ENCODE measurements at places on chromosomes 3 and 15.

- DNase-seq, result no peak
Measured at GRCh38 chr3:63950698-63951097, 38.5 kb upstream of the SCAANT1 start.

DNA sequence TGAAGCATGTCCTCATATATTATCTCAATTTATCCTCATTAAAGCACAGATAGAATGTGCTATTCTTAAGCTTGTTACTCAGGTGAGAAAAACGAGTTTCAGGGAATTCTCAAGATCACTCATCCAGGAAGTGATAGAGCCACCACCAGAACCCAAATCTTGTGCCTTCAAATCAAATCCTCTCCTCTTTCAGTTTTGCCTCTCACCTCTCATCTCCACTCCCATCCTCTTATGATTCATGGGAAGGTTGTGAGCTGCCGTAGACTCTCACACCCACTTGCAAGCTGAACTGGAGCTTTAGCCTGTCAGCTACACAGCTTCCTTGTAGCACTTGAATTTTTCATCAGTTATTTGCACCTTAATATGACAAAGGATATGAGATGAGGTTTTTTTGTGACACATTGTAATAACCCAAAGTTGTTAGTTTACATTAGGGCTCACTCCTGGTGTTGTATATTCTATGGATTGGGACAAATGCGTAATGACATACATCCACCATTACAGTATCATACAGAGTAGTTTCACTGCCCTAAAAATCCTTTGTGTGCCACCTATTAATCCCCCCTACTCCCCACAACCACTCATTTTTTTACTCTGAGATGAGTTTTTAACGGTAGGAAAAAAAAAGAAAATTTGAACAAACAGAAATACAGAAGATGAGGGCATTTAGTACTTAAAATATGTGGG lies 25.7 kb downstream of the GPR15 start:
- DNase-seq, result no peak

DNA sequence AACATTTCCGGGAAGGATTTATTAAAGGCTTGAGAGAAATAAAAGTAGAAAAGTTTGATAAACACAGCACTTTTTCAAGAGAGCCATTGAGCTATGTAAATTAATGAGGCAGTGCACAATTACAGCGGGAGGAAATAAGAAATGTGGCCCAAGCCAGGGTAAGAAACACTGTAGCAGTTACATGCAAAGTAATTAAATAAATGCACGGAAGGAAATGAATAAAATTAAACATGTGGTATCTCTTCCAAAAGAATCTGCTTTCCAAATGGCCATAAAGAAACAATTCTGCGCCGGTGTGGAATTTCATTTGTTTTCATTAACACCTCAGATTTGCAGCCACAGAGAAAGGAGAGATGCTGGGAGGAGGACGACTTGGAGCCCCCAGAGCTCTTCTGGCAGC lies 35.3 kb downstream of the ZPLD1 start:
- no peak for DNase-seq

GRCh38 chr15:64438653-64439447 lies 21.5 kb upstream of the ZNF609 start:
- no peak for DNase-seq

- DNase-seq, result no peak
Measured at GRCh38 chr3:52907497-52907896, 10.1 kb upstream of the STIMATE start.

DNA sequence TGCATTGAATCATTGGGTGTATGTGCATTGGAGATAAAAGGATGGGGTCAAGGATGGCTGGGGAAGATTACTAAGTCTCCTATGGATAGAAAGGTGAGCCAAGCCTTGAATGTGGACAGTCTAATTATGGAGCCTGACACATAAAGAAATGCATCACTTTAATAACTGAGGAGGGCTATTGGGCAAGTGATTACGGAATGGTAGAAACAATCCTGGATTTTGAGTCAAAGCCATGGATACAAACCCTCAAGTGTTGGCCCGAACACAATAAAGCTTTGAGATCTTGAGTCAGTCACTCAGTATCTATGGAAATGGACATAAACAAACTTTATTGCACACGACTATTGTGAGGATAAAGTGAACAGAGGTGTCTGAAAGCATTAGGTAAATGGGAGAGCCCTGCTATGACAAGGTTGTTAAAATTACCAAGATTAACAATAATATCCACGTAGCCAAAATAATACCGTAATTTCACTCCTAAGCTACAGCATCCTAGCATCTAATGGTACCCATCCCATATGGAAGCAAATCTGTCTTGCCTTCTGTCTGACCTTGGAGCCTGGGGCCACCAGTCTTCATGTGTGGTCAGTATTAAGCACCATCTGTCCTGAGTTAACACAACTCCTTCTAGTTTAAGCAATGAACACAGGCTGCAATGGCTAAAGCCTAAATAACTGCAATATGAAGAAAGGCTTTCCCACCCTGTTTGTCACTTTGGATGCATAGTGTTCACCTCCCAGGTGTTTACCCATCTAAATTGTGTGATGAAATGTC lies 136.9 kb upstream of the PRICKLE2 start:
- no peak for DNase-seq

DNA sequence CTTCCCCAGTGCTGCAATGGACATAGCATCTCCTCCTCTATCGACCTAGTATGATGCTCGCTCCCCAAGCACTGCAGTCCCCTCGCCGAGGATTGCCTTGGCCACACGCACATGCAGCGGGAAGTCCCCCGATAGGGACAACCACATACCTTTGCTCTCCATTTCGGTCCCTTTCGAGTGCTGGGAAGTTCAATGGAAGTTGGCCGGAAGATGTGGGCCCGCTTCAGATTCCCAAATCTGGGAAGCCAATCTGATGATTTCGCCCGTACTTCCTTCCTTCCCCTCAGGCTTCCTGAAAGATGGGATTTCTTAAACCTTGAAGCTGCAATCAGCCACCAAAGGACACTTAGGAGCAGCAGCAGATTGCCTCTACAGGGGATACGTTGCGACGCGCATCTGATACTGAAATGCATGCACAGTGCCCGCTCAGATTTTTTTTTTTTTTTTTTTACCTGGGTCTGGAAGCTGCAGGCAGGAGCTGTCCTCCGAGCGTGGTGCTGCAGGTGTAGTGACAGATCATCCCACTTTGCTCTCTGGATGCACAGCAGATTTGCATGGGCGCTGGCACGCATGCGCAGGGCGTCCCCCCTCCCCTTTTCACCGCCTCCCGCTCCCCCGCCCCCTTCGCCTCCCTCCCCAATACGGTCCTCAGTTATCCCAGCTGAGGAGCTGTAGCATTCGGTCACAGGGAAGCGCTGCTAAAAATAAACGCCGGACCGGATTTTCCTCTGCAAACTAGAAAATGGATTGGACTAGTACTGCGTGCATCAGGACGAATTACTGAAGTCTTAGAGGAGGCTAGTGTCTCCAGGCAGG lies at the start of gene FGF12:
FGF12 (minus strand) TSS at position 510 of the 816 bp plus-strand sequence.
- no peak for DNase-seq

DNA sequence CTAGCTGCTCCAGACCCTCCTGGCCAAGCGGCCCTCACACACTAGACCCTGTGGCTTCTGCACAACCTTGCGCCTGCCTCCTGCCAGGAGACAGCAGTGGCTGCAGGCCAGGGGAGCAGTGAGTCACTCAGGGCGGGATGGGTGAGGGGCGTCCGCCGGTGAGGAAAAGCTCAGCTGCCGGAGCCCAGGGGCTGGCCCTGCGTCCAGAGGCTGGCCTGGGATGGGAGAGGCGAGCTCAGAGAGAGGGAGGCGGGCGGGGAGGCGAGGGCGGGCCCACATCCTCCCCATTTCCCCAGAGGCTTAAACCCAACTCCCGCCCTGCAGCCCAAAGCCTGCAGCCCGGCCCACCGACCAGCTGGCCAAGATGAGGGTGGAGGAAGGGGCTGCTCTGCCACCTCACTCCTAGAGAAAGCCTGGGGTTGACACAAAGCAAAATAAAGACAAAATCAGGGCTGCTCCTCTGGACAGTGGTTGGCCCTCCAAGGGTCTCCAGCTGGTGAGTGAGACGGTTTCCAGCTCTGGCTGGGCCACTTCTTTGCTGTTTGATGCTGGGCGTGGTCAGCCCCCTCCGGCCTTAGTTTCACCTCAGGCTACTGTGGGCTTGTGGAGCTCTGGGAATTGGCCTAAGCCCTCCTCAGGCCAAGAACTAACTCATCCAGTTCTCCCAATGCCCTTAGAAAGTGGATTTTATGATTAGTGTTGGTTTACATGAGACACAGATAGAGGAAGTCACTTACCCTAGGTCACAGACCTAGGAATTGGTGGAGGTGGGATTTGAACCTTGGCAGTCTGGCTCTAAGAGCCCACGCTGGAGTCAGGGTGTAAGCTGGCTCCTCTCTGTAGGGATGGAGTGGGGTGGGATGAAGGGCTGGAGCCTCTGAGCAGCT lies 50.6 kb downstream of the IQSEC1 start:
- DNase-seq, result no peak

DNA sequence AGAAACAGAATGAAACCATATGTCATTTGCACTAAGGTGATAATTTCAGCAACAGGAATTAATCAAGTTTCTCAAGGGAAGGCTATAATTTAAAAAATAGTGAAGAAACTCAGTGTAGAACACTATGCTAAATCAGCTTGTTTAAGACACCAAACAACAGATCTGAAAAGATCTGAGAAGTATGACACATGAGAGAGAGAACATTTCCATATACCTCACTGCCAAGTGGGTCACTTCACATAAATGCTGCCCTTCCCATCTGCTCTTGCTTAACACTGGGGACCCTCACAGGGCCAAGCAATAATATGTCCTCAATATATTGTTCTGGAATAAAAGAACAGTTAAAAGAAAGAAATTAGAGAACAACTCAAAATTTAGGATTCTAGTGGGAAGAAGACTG lies 45.6 kb upstream of the CHMP2B start:
- no peak for DNase-seq

DNA sequence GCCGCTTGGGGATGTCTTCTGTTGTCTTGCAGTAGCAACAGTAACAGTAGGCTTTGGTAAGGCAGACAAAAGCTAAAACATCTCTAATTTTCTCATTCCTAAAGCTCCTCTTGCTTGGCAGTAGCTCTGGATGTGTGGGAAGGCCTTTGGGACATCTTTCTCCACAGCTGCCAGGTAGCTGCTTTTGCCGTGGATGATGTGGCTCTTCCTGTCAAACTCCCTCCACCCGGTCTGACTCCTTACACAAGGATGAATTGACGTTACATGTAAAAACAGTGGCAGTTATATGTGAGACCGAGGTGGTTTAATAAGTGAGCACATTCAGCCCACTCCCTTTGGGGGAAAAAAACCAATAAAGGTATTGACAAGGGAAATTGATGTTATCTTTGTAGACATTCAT lies 309.1 kb downstream of the TUSC7 start:
- DNase-seq, result no peak

DNA sequence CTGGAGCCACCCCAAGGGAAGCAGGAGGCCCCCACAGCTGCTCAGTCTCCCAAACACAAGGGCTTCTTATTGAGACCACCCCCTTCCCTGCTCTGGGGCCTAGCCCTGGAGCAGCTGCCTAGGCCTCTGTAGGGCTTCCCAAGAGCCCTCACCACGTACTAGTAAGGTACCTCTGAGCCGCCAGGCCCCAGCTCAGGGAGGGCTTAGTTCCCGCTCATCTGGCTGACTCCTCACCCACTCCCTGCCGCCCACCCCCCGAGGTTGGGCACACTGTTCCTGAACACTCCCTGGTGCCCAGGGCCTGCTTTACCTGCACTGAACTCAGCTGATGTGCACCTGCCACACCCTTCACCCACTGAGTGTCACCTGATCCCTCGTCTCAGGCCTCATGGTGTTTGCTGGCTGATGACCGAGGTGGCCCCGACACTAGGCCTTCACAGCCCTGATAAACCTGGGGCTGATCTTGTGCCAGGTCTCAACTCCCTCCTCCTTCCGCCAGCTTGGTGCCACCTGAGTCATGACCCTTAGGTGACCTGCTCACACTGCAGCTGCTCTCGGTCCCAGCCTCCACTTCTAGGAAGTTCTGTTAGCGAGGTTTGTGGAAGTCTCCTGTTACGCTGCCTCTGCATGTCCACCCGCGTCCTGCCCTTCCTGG lies 18.0 kb upstream of the SPTBN5 start:
- no peak for DNase-seq

DNA sequence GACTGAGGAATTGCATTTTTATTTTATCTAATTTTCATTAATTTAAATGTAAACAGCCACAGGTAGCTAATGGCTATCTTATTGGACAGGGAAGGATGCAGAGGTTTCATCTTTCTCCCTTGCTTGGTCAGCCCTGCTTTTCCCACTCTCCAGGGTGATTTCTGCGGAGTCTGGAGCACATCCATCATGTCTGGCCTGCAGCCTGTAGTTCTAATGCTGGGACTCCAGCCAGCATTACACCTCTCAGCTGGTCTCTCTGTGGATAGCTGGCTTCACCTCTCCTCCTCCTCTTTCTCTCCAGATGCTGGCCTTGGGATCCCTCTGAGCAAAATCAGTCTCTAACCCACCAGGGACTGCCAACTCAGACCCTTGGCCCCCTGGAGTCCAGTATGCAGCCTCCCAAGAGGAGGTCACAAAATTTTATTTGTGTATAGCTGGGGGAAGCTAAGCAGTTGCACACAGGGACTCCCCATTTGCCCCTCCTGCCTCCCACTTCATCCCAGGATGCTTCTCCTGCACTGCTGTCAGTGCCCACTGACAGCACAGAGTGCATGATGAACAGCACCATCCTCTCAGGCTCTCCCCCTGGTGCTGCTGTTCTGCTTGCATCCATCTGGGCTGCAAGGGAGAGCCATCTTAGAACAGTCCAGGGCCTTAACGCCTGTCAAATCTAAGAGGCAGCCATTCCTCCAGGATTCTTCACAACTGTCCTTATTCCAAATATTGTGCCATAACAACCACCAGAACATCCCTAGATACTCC lies 1.7 kb downstream of the BFSP2 start:
- no peak for DNase-seq

DNA sequence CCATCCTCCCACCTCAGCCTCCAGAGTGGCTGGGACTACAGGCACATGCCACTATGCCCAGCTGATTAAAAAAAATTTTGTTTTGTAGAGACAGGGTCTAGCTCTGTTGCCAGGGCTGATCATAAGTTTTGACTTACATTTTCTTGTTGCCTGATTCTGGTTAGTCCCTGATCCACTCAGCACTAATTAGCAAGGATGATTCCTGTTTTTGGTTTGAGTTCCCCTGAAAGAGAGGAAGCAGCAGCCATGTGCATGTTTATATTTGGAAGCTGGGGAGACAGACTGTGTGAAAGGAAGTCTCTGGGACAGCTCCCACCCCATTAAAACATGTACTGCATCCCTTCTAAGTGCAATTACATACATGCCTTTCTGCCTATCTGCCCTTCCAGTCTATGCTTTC lies 3.6 kb upstream of the NCK1 start:
- no peak for DNase-seq

DNA sequence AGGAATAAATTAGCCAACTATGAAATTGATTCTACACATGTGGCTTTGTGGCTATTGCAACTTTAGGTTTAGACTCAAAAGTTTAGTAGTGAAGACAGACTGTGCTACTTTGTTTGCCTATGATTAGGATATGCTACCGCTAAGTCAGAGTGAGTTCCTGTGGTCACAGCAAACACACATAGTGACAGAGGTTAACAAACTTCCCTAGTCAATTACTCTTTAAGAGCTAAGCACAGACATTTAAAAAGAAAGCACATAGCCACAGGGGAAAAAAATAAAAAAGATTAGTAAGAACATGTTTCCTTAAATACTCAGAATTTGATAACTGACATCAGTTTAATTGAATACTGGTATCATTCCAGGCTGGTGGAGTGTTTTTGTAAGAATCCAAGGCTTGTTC lies 207.1 kb downstream of the GBE1 start:
- DNase-seq, result no peak

GRCh38 chr15:34243226-34243625 lies 18.4 kb downstream of the EMC4 start:
- no peak for DNase-seq

Data from esophagus squamous epithelium (tissue), 5 donors.